ENCODE measurements at places on chromosomes 5 and 9.
A peak's percentile ranks its signal among the peaks of the same experiment; 100 is the strongest.

GRCh38 chr9:89555451-89556375 lies 49.1 kb upstream of the GADD45G start:
- DNase-seq, result no peak

DNA sequence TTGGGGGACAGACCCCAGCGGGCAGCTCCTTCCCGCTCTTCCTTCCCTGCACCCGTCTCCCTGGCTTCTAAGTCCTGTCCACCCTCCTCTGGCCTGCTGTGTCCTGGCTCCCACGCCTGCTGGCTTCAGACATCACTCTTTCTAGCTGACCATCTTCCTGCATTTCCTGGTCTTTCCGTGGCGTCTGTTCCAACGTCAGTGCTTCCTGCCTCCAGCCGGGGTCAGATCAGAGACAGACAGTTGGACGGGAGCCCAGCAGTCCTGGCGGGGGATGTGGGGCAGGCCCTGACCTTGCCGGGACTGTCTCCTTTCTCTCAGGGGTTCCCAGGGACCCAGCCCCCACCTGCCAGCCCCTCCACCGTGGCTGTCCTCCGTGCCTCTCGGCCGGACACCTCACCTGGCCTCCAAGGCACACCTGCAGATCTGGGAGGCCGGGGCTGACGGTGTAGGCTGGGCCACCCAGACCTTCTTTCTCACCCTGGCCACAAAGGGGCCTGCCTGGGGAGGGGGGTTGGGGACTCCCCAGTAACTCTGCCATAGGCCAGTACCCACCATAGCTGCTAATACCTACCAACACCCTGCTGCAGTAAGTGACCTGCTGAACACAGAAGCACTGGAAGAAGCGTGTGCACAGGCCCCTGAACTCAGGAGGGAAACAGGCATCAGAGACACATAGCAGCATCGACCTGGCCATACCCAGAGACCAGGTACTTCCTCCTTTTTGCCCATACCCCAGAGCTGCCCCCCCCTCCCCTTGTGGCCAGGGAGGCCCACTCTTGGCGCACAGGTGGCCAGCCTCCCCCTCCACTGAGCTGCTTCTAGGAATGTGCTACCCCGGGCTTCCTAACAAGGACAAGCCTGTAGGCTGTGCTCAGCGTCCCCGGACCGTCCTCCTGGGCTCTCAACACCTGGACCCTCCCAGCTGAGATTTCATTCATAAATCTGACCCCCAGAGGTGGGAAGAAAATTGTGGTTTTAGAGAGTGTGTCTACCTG lies 5.1 kb downstream of the NRARP start:
- DNase-seq, result no peak

DNA sequence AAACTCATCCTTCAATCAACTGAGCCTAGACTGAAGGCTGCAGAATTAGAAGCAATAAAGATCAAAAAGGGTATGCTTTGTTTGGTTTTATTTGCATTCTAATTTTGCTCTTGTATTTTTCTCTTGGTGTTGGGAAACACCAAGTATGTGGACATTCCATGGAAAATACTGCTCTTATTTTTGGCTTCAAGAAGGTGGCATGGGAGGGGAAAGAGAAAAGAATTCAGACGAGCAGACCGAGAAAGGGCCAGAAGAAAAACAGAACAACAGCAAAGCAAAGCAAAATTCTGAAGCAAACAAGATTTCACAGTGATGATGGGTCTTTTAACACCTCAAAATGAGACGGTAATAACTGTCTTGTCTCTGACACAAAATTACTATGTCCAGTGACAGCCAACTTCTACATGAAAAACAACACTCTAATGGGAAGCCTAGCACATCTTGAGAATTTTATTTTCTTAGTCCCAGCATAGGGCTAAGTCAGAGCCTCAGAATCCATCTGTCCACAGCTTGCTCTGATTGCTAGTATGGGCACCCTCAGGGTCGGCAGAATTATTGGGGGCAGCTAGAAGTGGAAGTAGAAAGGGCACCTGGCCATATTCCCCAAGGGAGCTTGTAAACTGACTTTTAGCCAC lies 26.8 kb downstream of the FREM1 start:
- DNase-seq, result no peak

DNA sequence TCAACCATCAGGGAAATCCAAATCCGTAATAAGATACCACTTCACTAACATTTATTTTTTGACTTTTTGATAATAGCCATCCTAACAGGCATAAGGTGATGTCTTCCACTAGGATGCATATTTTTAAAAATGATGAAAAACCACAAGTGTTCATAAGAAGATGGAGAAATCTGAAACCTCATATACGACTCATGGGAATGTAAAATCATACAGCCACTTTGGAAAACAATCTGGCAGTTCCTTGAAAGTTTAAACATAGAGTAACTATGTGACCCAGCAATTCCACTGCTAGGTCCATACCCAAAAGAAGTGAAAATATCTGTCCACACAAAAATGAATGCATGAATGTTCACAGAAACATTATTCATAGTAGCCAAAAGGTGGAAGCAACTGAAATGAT lies 431.0 kb downstream of the ENC1 start:
- DNase-seq, result no peak

DNA sequence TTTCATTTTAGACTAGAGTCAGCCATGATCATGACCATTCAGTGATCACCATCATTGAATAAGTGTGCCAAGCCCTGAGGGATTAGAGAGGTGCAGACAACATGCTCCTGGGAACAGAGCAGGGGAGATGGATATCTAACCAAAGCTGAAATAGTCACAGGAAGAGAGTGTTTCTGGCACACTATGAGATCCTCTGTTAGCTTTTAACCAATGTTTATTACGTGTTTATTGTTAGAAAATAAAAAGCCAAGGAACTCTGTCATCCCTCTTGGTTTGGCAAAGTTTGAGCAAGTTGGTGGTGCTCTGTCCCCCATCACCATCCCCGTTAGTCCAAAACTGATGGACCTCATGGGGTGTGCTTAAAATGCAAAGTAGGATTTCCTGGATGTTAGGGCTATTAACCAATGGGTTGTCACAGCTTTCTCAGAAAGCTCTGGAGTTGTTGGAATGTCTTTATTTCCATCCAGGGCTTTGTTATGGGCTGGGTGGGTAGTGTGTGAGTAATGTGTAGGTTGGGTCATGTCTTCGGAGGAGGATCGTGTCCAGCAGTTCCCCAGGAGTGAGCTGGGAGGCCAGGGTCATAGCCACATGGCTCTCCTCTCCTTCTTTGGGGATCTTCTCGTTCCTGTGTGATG lies 34.9 kb downstream of the SLC28A3 start:
- no peak for DNase-seq

DNA sequence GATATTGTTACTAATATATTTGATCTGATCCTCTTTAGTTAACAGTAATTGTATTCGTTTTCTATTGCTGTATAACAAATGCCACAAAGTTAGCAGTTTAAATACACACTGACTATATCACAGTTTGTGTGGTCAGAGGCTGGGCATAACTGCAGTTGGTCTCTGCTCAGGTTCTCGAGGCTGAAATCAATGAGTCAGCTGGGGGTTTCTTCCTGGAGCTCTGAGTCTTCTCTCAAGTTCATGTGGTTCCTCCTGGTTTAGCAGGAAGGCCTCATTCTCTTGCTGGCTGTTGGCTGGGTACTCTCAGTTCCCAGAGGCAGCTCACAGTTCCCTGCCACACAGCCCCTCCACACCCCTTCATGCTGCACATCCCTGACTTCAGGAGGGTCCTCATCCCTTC lies 20.7 kb downstream of the COL23A1 start:
- no peak for DNase-seq

DNA sequence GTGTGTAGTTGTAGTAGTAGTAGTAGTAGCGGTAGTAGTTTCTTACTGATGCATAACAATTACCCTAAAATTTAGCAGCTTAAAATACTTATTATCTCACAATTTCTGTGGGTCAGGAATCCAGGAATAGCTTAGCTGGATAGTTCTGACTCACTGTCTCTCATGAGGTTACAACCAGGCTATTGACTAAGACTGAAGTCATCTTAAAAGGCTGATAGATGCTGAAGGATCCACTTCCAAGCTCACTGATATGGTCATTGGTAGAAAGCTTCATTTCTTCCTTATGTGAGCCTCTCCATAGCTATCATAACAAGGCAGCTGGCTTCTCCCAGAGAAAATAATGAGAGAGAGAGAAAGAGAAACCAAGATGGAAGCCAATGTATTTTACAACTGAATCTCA lies 147.5 kb upstream of the FBXL17 start:
- DNase-seq, result no peak

GRCh38 chr5:14998491-14998890 lies 126.9 kb upstream of the ANKH start:
- DNase-seq, result no peak

- DNase-seq, result no peak
These were observed 2.8 kb upstream of the DIPK1B start for GRCh38 chr9:136709454-136710109.

GRCh38 chr5:134967607-134968006 lies at the start of gene CATSPER3:
Gene CATSPER3 (plus strand): TSS chr5:134967907. CDS start chr5:134967992, 85 bp downstream.
- no peak for DNase-seq

DNA sequence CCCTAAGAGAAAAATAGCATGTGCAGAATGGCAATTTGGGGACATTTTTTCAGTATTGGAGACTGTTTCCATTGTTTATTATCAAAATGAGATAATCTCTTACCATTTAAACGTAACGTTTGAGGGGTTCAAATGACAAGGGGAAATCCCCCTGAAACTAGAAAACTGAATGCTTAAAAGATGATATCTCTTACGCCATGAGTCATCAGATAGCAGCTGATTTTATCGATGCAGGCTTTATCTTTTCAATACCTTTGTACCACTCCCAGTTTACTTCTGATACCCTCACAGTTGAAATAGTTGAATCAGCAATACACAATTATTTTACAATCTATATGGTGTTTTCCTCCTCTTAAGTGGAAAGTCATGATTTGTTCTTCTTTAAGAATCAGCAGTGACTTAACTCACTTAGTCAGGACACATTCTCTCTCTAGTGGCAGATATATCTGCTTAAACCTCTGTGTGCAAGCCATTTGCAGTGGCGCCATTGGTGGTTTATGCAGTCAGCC lies 29.2 kb downstream of the OSMR start:
- no peak for DNase-seq

DNA sequence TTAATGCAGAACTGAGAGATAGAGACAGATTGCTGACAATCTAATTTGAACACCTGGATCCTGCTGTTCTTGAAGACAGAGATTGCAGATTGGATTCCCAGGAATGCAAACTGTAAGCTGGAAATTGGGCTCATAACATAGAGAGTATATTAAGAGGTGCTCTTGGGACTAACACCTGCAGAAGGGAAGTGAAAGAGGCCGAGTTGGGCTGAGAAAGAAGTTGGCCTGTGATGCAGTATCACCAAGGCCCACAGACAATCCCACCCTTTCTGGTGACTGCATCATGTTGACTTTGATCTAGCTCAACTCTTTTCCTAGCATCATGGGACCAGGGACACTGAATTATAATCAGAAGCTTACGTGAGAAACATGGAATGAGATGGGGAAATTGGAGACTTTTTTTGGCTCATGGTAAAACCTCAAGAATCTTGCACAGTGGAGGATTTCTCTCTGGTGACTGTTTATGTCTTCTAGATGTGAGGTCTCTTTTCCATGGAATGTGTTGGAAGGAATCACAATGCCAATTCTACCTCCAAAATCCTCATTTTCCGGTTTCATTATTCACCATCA lies 36.5 kb upstream of the NUDT12 start:
- DNase-seq, result no peak

GRCh38 chr5:80763873-80764647 lies 109.3 kb upstream of the DHFR start:
- no peak for DNase-seq

DNA sequence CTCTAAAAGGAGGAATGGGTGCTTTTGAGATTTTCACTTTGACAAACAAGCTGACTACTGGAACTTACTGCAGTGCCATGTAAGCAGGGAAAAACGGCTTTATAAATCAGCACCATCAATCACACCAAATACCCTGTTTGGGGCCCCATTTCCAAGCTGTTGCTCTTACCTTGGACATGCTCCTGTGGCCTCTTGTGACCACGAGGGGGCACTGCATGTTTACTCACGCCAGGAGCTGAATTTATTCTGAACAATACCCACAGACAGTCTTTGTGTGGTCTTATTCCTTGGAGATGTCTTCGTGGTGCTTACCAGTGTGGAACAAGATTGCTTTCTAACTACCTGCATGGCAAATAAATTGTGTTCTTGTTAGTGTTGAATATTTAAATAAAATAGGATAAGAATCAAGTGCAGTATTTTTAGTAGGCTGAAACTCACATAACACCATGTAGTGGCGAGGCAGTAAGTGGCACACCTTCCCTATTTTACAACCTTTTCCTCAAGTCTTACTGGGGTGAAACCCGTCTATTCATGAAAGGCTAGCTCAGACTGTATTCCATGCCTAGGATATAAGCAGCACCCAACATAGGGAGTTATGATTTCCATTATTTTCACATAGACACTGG lies 155.5 kb upstream of the NMUR2 start:
- DNase-seq, result peak; percentile 80

DNA sequence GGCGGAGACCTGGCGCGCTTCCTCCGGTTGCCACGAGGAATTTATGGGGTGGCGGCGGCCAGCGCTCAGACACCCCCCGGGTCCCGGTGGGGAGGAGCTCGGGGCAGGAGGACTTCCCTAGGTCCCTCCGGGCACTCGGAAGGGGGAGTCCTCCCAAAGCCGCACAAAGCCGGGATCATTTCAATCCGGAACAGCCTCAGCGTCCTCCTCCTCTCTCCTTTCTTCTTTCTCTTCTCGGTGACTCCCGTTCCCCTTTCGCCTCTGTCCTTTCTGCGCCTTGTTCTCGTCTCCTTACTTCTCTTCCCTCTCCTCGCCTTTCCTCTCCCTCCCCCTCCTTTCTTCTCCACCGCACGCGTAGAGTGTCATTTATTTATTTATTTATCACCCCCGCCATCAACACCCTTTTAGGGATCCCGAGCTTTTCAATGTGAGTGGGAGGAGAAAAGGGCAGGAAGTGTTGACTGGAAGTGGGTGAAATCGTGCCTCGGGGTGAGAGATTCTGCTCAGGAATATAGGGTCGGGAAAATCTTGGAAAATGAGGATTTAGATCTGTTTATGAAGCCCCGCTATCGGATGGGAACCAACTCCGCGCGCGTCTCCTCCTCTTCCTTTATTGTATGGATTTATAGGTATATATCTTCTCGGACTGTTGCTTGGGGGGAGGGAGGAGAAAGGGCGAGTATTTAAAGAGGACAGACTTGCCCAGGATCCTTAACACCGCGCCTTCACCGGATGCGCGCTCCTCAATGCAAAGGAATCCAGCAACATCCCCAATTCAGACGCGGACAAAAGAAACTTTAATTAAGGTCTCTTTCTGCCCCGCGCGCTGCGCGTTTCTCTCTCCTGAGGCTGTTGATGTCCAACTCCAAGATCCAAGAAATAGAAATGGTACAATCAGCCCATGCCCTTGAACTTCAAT lies 2.0 kb upstream of the ZNF462 start:
- peak; percentile 50 for DNase-seq

DNA sequence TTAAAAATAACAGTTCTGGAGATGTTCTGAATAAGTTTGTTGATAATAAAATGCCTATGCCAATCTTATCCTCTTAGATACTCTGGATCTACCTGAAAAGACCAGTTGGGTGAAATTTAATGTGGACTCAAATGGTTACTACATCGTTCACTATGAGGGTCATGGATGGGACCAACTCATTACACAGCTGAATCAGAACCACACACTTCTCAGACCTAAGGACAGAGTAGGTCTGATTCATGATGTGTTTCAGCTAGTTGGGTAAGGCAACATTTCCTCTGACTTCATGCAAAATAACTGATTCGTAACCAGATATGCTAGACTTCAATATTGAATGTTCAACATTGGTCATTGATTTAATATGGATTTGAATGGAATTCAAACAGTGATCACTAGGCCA lies 27.0 kb downstream of the ERAP2 start:
- no peak for DNase-seq

- DNase-seq, result peak; percentile 60
These were observed 19.7 kb downstream of the C6 start for GRCh38 chr5:41193456-41194205.

- DNase-seq, result no peak
These were observed 47.8 kb downstream of the ANXA1 start for GRCh38 chr9:73199448-73199847.
